Thoracic aorta (tissue), 2 donors: ENCODE measurements at places on chromosomes 12 and 14. TPM values are rescaled to one million over a fixed set of nuclear protein-coding genes. Genes with fewer than 3 reads are reported as not detected.

DNA sequence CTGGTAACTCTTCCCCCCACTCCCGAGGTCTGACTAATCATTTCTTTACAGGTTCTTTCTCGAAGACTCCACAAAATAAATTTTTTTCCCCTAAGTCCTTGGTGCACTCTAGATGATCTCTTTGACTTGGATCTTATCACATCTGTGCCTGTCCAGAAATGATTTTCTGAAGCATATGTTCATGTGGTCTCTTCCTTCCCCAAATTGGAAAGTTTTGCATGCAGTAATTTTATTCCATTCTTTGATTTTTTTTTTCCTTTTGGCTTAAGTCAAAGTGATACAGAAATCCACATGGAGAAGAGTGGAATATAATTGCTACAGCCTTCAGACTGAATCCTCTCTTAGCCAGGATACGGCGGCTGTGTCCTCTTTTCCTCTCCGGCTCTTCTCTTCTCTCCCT, 213.3 kb downstream of the BMP4 start:
- no peak for DNase-seq

DNA sequence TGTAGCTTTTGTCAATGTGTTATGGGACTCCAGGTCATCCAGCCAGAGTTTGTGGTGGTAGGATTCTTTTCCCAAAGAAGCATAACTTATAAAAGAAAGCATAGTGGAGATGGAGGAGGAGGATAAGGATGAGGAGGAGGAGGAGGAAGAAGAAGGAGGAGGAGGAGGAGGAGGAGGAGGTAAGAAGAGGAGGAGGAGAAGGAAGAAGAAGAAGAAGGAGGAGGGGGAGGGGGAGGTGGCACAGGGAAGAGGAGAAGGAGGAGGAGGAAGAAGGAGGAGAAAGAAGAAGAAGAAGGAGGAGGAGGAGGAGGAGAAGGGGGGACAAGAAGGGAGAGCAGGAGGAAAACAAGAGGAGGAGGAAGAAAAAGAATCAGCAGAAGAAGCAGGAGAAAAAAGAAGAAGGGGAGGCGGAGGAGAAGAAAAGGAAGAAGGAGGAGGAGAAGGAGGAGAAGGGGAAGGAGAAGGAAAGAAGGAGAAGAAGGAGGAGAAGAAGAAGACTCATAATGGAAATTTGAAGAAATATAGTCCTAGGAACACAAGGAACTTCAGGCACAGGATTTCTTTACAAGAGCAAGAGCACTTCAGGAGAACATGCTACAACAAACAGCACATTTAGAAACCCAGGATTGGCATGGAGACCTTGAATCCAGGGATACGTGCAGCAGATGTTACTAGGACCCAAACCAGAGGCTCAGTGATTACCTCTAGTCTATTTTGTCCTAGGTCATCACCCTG, 22.6 kb downstream of the TSPAN8 start:
- DNase-seq = no peak

The CYP27B1 gene
- 2.2 TPM for total RNA-seq

DNA sequence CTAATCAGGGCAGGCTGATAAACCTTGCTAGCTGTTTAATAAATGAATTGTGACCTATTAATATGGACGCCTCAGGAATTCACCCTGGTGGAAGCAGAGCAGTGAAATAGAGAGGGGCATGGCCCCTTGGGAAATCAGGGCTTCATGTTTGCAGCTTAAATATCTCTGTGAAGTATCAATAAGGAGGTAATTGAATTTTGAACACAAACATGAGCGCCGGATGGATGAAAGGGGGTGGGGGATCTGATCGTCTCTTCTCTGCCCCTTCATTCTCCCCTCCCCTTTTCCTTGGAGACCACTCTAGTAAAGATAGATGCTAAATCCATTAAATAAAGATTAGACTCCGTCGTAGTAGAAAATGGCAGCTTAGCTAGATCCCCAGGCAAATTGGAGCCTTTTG, 70.5 kb downstream of the LIN52 start:
- no peak for DNase-seq

DNA sequence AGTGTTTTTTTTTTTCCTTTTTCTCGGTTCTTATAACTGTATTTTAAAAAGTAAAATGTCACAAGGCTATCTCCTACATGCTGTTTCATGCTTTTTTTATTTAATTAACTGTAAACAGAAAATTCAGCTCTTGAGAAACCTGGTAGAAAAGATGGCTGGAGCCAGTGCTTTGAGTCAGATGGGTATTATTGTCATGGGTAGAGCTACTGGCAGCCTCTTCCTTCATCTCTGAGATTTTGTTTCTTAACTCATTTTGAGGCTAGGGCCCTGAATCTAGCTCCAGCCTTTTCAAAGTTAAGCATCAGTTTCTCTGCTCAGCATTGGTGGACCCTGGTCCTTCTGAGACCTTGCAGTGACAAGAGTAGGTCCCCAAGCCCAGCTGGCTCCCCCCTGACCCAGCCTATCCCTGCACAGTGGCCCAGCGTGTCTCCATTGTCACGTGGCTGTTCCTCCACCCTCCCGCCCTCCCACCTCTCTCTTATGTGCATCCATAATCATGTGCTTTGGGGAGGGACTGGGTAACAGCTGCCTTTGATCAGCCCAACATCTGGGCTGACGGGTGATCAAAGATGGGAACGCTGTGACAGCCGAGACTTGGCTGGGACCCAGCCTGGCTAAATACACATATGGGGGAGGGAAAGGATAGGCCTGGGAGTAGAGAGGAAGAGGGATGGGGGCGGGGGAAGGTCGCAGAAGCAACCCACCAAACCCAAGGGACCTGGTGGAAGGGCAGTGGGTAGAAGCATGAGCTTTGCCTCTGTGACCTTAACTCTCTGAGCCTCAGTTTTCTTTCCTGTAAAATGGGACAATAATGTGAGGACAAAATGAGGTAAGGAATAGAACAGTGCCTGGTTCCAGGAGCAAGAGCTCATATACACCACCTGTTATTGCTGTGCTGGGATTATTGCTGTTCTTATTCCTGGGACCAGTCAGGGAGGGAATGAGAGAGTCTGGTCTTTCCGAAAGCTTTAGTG, 24.4 kb upstream of the RBM19 start:
- DNase-seq = no peak

GRCh38 chr14:76705214-76705613, 56.1 kb upstream of the VASH1 start:
- no peak for DNase-seq

DNA sequence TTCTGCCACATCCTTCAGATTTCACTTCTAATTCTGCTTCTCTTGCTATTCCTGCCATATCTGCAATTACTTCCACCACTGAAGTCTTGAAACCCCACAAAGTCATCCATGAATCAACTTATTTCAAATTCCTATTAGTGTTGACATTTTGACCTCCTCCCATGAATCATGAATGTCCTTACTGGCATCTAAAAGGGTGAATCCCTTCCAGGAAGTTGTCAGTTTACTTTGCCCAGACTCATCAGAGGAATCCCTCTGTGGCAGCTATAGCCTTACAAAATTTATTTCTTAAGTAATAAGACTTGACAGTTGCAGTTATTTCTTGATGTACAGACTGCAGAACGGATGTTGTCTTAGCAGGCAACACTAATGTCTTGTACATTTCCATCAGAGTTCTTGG, 162.9 kb downstream of the PCNX1 start:
- no peak for DNase-seq

DNA sequence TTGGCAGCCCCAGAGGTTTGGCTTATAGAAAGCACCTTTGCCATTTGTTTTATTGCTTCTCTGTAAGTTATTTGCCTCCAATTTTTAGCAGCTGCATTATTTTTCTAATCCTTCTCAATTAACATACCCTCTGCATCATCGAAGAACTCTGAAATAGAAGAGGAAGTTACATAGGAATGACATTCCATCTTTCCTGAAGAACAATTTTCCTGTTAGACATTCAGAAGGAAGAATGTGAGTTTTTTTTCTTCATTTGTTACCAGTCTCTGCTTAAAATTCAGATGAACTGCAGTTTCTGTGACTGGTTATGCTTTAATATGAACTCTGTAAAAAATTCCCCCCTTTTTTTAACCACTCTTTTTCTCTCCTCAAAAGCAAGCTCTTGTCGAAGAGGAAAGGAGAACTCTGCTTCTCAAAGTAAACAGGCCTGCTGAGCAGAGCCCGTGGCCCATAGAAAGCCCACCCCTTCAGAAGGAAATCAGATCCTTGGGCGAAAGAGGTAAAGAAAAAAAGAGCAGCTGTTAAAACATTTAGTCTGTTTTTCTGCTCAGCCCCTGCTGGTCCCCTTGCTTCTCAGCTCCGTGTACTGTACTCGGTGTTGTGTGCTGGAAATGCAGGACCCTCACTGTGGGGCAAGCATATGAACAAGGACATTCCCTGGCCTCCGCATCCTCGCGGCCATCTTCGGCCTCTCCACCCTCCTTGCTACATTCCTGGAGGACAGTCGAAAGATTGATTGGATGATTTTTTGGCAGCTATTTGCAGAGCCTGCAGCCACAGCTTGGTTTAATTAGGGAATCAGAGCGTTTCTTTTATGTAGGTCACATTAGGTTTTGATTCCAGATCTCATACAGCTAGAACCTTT, 164.4 kb upstream of the LRIG3 start:
- no peak for DNase-seq

- no peak for DNase-seq
Measured at GRCh38 chr12:94206886-94207285, 58.5 kb downstream of the PLXNC1 start.

The TMEM30B gene
- 51.0 TPM for total RNA-seq

DNA sequence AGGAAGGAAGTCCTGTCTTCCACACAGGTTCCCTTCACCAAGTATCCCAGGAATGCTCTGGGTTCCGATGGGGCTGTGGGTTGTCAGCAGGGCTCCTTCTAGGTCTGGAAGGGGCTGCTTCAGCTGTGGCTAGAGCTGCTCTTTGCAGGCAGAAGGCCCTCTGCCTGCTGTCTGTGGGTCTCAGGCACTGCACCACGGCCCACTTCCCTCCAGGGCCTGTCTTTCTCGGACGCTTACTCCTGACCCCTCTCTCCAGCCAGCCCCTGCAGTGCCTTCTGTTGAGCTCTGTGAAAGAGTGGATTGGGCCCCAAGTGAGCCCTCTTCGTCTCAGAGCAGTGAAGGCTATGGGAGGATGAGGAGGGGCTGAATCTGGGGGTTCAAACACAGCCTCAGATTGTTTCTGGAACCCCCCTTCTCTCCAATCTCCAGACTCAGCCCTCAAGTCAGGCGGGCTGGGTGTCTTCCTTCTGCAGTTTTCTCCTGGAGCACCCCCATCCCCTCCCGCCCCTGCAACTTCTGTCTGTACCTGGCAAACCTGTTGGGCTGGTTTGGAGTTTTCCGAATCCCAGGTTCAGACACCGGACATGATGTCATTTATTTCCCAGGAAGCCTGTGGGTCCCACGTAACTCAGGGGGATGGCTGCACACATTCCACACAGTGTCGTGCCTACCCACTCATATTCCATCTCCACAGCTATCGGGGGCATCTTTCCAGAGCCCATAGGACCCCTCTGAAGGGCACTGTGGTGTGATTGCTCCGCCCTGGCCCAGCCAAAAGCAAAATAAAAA, 24.9 kb upstream of the SPPL3 start:
- no peak for DNase-seq

The GNPTAB gene
- 24.0 TPM for total RNA-seq

- DNase-seq = no peak
Measured at GRCh38 chr12:45353944-45354343, 138.0 kb downstream of the ANO6 start.

- no peak for DNase-seq
Measured at GRCh38 chr12:93536766-93537488, 35.5 kb upstream of the SOCS2 start.

GRCh38 chr12:74538491-74539258, 1.0 kb downstream of the ATXN7L3B start:
- no peak for DNase-seq

DNA sequence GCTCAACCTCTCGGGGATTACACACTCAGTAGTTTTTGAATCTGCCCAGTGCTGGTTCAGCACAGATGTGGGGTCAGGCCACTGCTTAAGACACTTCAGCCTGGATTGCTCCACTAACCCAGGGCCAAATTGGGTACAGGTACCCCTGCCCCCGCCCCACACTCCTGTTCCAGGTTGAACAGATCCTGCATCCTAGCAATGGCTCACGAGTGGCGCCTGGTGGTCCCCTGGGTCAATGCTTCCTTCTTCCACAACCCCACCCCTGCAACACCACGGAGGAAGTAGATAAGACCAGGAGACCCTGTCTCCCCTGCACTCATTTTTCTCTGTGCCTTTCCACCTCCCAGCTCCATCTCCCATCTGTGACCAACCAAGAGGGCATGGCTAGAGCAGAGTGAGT, 108.4 kb downstream of the ESRRB start:
- no peak for DNase-seq

DNA sequence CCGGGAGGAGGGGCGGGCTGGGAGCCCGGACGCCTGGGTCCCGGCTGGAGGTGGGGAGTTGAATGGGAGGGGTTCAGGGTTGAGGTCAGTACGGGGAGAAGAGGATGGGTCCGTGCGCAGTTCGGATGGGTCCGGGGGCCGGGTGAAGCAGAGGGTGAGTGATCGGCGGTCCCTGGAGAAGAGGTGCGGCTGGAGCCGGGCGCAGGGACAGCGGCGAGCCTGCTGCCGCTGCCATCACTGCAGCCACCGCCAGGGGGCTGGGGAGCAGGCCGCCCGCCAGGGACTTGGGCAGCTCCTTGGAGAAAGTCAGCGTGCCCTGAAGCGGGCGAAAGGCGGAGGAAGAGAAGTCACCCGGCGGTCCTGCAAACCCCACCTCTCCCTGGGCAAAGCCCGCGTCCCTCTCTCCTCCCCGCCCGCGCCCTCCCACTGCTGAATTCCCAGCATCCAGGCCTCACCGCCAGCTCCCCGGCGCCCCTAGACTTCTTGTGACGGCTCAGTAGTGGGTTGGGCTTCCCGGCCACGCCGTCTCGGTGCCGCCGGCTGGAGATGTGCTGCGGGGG, 6.0 kb upstream of the GPR84 start:
- peak; percentile 57 for DNase-seq

The ACOT6 gene
- total RNA-seq = not detected

- no peak for DNase-seq
Measured at GRCh38 chr12:30016540-30017055, 232.9 kb upstream of the TMTC1 start.

The ETFBKMT gene
- 2.5 TPM for total RNA-seq

The GDF3 gene
- not detected for total RNA-seq

- DNase-seq = no peak
Measured at GRCh38 chr14:104863131-104863862, 1.8 kb upstream of the CEP170B start.

- DNase-seq = no peak
Measured at GRCh38 chr12:95214466-95214865, 2.8 kb downstream of the FGD6 start.

- DNase-seq = no peak
Measured at GRCh38 chr12:41344776-41345470, 156.8 kb downstream of the PDZRN4 start.

The BDKRB1 gene
- total RNA-seq = not detected

DNA sequence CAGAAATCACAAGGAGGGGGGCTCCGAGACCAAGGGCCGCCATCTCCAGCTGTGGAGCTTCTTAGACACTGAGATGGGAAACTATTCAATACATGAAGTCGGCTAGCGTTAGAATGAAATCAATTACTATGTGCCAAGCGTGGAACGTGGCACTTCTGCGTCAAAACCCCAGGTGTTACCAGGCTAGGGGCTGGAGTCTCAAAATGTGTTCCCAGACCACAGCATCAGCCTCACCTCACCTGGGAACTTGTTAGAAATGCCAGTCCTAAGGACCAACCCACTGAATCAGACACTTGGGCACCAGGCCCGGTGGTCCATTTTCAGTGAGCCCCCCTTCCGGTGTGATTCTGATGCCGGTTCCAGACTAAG, 5.0 kb upstream of the SETD1B start:
- no peak for DNase-seq

- DNase-seq = no peak
Measured at GRCh38 chr14:99349721-99350495, 77.9 kb upstream of the BCL11B start.

- DNase-seq = no peak
Measured at GRCh38 chr12:25401547-25402345, 151.0 kb upstream of the KRAS start.

GRCh38 chr14:70904373-70904772, 2.9 kb upstream of the PCNX1 start:
- no peak for DNase-seq
